CD4-positive, alpha-beta T cell (primary cell): ENCODE measurements at places on chromosomes 2 and 18. TPM values are rescaled to one million over a fixed set of nuclear protein-coding genes. Genes with fewer than 3 reads are reported as not detected.

DNA sequence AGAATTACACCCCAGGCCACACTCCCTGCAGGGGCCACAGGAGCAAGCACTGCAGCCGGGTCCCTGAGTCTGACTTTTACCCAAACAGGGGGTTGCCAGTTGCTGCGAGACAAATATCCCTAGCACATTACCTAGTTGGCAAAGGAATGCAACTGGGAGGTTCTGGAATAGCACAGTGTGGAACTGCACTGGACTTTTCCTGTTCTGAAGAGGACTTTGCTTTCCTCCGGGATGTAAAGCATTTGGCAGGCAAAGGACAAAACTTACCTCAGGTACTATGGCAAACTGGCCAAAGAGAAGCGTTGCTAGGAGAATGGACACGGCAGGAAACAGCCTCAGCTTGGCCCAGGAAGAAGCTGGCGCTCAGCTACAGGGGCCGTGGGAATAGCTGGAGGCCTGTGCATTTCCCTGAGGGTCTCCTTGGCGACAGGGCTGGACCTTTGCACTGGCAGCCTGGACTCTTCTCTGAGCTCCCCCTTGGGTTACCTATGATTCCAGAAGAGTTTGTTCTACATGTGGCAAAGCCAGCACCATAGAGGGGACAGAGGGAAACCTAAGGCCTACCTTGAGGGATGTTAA lies 45.0 kb downstream of the BCL11A start:
- H3K4me1 ChIP-seq = no peaks in the 10 kb centered on the region
- no peaks in the 10 kb centered on the region for H3K27me3 ChIP-seq
- no peak for DNase-seq
- no peaks in the 10 kb centered on the region for H3K36me3 ChIP-seq
- no peak overlapping the region for H3K4me3 ChIP-seq

The LRRTM4 gene
- total RNA-seq = not detected

The FHOD3 gene
- total RNA-seq = not detected

- no peaks in the 10 kb centered on the region for H3K4me1 ChIP-seq
- H3K27ac ChIP-seq = no peak overlapping the region
- DNase-seq = no peak
- H3K27me3 ChIP-seq = no peaks in the 10 kb centered on the region
- no peaks in the 10 kb centered on the region for H3K36me3 ChIP-seq
Measured at GRCh38 chr2:59568461-59568860, 985.0 kb downstream of the BCL11A start.

- no peaks in the 10 kb centered on the region for H3K27me3 ChIP-seq
- H3K4me3 ChIP-seq = no peak overlapping the region
- DNase-seq = no peak
- H3K27ac ChIP-seq = no peak overlapping the region
- H3K4me1 ChIP-seq = no peaks in the 10 kb centered on the region
Measured at GRCh38 chr2:119490653-119491195, 33.6 kb downstream of the SCTR start.

GRCh38 chr2:126480033-126480432 lies 175.9 kb upstream of the GYPC start:
- no peaks in the 10 kb centered on the region for H3K36me3 ChIP-seq
- no peak overlapping the region for H3K4me3 ChIP-seq
- no peaks in the 10 kb centered on the region for H3K4me1 ChIP-seq
- DNase-seq = no peak
- H3K27ac ChIP-seq = no peak overlapping the region
- H3K27me3 ChIP-seq = no peaks in the 10 kb centered on the region

GRCh38 chr2:178119179-178119922 lies 7.1 kb downstream of the RBM45 start:
- no peak for DNase-seq
- H3K27me3 ChIP-seq = no peaks in the 10 kb centered on the region
- H3K4me3 ChIP-seq = no peak overlapping the region

The HOXD8 gene
- not detected for total RNA-seq

DNA sequence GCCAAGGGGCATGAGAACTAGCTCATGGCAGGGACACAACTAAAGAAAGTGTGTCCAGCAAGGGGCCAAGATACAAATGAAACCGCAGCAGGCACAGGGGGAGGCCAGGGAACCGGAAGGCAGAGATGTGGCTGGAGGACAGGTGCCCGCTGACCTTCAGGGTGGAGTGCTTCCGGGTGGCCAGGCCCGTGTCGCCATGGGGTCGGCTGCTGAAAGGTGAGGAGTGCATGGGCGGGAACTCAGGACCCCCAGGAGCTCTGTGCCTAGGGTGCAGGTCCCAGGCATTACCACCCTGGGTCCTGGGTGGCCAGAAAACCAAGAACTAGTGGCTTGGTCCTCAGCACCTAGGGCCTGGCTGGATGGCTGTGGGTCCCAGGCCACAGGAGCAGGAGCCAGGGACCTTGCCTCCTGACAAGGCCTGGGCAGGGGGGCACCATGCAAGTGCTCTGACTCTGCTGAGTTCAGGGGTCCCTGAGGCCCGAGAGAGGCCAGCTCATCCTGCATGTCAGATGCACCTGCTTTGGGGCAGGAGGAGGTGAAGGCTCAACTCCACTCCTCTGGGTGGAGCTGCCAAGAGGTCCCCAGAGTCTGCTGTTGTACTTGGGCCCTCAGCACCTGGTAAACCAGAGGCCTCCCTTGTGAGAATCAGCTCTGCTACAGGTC lies 50.9 kb downstream of the CENPO start:
- H3K27ac ChIP-seq = no peak overlapping the region
- DNase-seq = no peak
- H3K4me1 ChIP-seq = no peaks in the 10 kb centered on the region
- H3K36me3 ChIP-seq = peaks cover 16% of the 10 kb centered on the region
- H3K27me3 ChIP-seq = no peaks in the 10 kb centered on the region

- DNase-seq = no peak
- no peaks in the 10 kb centered on the region for H3K4me1 ChIP-seq
- H3K27me3 ChIP-seq = peaks cover 6% of the 10 kb centered on the region
- H3K27ac ChIP-seq = no peak overlapping the region
- H3K36me3 ChIP-seq = no peaks in the 10 kb centered on the region
- no peak overlapping the region for H3K4me3 ChIP-seq
Measured at GRCh38 chr18:79624356-79625170, 55.0 kb upstream of the CTDP1 start.

The TUBB8B gene
- not detected for total RNA-seq

The SP3 gene
- total RNA-seq = 159 TPM

The RFX8 gene
- 1.1 TPM for total RNA-seq

The UPP2 gene
- not detected for total RNA-seq

The METTL4 gene
- total RNA-seq = 10.4 TPM

The DSG2 gene
- 0.14 TPM for total RNA-seq

DNA sequence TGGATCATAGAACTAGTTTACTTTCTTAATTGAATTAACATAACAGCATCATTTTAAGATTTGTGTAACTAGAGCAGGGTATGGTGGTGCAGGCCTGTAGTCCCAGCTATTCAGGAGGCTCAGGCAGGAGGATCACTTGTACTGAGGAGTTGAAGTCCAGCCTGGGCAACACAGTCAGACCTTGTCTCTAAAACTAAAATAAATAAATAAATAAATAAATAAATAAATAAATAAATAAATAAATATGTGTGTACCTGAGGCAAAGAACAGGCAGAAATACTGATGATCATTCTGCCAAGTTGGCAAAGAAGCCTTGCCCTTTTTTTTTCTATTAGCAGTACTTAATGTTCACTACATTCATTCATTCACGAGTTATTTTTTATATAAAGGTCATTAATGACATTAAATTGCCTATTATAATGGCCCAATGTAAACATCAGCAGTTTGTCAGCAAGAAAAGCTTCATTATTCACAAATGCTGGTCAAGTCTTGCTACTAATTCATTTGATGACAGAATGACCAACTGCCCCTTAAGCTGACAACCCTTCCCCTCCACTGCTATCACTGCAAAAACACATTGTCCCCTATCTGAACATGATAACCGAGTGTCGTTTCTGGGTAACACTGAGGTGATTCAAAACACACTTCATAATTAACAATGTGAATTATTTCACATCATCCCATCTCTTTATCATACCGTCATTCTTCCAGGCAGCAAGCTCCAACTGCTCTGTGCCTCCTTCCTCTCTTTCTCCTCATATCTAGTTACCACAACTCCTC lies 39.0 kb downstream of the ARL5A start:
- H3K4me3 ChIP-seq = no peak overlapping the region
- H3K27ac ChIP-seq = no peak overlapping the region
- H3K36me3 ChIP-seq = no peaks in the 10 kb centered on the region
- no peak for DNase-seq
- H3K27me3 ChIP-seq = no peaks in the 10 kb centered on the region

The CTAGE1 gene
- total RNA-seq = not detected

DNA sequence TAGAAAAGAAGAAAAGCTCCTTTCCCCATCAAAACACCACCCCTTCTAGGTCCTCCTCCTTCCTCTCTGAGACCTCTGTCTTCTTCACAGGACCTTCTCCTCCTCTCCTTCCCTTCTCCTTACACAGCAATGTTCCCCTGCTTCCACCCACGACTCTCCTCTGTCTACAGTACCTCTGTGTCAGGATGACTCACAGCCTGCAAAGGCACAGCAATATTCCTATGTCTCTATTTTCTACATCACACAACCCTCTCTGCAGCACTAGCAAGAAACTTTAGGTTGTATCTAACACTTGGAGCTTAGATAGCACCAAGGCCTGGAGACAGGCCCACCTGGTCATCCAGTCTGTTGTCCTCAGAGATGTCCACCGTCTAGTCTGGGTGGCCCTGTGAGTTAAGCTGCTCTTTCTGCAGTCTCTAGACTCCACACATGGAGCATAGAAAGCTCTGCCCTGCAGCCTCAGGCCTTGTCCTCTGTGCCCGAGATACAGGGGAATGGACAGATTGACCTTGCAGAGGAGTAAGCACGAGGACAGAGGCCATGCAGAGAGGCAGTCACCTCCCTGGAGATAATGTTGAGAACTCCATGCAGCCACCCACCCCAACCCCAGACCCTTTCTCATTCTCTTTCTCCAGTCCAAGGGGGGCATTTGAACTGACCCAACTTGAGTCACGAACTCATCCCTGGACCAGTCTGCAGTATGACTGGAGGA lies 212.0 kb downstream of the TNS1 start:
- no peak for DNase-seq
- H3K4me3 ChIP-seq = no peak overlapping the region
- no peak overlapping the region for H3K27ac ChIP-seq
- H3K27me3 ChIP-seq = no peaks in the 10 kb centered on the region
- H3K4me1 ChIP-seq = peaks cover 22% of the 10 kb centered on the region

GRCh38 chr18:12777500-12777944 lies 74.7 kb downstream of the PSMG2 start:
- H3K4me1 ChIP-seq = peaks cover 4% of the 10 kb centered on the region
- no peaks in the 10 kb centered on the region for H3K27me3 ChIP-seq
- DNase-seq = no peak

The DLX2 gene
- not detected for total RNA-seq
